ENCODE measurements at places on chromosomes 13 and 19.

DNA sequence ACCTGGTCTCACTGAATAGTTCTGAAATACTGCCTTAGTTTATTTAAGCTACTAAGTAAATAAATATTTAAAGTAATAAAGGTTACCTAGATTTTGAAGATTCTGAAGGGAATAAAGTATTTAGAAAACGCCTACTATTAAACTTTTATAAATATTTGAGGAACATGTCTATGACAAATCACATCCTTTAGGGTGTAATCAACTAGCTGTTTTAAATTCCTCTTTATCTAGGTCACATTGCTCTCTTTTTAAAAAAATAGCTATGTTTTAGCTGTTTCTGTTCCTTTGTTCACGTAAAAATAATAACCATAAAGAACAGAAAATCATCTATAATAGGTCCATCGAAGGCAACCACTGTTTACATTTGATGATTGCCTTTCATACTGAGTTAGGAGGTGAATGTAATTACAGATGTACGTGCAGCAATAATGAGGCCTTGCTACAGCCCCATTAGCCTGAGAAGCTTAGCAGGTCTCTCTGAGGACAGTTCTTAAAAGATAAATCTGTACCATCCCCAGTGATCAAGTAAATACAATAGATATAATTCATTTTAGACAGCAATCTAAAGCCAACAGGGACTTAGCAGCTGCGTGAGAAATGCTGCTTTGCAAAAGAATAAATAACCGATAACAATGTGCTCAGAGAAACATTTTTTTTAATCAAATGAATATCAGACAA lies 449.5 kb downstream of the LIG4 start:
- DNase-seq: no peak

DNA sequence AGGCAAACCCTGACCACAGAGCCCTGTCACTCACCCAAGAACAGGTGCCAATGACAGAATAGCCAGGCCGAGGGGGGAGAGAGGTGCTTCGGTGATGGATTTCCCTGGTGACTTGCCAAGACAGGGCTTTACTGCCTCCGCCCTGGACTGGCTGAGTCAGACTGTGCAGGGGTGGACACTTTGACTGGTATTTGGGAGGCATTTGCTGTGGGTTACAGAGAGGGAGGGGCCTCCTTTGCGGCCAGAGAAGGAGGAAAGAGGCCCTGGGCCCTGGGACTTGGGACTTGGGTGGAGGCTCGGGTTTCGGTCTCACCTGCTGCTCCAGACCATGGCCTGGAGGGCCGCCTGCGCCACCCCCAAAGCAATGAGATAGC lies 4.6 kb upstream of the EPS8L1 start:
- DNase-seq: no peak

DNA sequence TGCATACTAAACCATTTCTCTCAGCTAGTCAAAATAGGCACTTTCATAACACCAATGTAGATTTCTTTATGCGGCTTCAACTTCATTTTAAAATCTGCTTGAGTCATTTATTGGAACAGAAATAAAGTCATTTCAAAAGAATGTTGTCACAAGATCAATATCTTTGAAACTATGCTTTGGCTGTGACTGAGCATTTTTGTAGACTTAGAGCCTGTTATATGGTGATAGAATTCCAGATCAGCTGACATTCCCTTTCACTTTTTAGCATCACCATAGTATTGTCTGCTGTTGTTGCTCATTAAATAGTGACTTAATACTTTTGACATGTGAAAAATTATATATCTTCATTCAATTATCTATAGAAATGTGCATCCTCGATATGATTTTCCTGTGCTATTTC lies 279.2 kb upstream of the PRR20A start:
- DNase-seq: no peak

DNA sequence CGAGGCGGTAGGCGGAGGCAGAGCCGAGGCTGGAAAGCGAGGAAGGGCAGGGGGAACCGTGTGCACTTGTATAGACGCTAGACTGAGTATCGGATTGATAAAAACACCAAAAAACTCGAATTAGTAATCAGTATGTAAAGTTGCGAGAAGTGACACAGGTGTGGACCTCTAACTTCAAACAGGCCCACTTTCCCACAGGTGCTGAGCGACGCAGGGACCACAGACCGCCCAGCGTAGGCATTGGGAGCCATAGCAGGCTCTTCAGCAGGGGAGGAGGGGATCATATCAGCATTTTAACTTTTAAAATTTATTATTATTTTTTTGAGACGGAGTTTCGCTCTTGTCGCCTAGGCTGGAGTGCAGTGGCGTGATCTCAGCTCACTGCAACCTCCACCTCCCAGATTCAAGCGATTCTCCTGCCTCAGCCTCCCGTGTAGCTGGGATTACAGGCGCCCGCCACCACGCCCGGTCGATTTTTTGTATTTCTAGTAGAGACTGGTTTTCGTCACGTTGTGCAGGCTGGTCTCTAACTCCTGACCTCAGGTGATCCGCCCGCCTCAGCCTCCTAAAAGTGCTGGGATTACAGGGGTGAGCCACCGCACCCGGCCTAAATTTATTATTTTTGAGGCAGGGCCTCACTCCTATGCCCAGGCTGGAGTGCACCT lies 574 bp downstream of the VMAC start:
- no peak for DNase-seq

- DNase-seq: no peak
These were observed 2.3 kb downstream of the SOX1 start for GRCh38 chr13:112069061-112069844.

- no peak for DNase-seq
These were observed 300.1 kb downstream of the DIAPH3 start for GRCh38 chr13:59863621-59864020.

- DNase-seq: no peak
These were observed 81.6 kb downstream of the CHST8 start for GRCh38 chr19:33703438-33703750.

DNA sequence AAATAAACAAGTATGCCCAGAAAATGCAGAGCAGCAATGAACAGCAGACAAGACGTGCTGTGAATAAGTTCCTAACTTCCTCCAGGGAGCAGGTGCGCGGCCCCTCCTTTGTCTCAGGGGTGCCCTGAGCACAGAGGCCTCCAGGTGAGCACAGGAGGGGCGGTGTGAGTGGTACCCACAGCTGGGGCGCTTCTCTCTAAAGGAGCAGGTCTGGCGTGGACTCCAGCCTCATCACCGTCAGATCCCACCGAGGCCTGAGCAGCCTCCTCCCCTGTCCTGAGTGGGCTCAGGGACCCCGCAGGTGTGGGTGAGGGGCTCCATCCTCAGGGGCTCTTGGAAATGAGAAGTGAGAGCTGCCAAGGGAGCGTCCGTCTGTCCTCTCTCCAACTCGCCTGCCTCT lies 3.2 kb downstream of the LILRA5 start:
- no peak for DNase-seq

DNA sequence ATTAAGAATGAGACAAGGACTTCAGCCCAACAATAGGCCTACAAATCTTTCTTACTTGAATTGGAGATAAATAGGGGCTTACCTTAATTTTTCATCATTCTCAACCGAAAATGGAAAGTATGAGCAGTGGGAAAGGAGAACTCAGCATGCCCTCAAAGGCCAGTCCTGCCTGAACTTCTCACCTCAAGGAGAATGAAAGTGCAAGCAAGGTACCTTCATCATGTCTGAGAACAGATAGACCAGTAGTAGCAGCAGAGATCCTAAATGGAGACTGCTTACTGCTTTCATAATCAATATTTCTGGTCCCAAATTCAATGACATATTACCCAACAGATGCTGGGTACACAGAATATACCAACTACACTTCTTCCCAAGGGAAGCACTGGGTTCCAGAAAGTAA lies 194.0 kb upstream of the SLITRK1 start:
- no peak for DNase-seq

GRCh38 chr19:45693106-45693788 lies 781 bp downstream of the QPCTL start:
- DNase-seq: peak; percentile 50

- no peak for DNase-seq
These were observed 118.5 kb downstream of the SOX1 start for GRCh38 chr13:112185466-112185865.

- no peak for DNase-seq
These were observed 40.0 kb upstream of the GAS6 start for GRCh38 chr13:113903912-113904311.

DNA sequence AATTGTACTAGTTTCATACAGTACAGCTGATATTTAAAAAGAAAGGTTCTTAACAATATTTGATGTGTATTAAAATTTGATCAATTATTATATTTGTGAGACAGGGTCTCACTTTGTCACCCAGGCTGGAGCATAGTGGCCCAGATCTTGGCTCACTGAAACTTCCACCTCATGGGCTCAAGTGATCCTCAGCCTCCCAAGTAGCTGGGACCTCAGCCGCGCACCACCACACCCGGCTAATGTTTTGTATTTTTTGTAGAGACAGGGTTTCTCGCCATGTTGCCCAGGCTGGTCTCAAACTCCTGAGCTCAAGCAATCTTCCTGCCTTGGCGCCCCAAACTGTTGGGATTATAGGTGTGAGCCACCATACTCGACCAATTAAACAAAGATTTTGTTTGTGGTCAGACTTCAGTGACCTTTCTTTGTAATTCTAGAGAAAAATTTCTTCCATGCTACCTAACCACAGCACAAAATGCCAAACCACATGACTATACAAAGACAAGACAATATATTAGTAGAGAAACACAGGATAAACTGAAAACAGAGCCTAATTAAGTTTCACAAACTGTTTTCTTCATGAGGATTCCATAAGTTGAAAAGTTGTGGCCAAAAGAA lies 59.6 kb downstream of the RBM26 start:
- no peak for DNase-seq

DNA sequence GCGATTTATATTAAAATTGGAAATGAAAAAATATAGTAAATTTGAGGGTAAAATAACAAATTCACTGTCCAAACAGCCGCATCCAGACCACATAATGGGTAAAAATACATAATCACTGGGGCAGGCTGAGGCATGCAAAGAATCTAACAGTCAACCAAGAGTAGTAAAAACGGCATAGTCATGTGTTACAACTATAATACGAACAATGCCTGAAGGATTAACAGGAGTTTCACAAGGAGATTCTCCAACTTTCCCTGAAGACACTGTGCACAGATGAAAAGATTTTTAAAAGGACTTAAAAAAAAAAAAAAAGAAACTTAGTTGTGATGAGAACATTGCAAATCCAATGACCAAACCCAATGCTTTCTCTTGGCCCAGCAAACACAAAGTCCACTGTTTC lies 20.4 kb upstream of the ATXN8OS start:
- no peak for DNase-seq

DNA sequence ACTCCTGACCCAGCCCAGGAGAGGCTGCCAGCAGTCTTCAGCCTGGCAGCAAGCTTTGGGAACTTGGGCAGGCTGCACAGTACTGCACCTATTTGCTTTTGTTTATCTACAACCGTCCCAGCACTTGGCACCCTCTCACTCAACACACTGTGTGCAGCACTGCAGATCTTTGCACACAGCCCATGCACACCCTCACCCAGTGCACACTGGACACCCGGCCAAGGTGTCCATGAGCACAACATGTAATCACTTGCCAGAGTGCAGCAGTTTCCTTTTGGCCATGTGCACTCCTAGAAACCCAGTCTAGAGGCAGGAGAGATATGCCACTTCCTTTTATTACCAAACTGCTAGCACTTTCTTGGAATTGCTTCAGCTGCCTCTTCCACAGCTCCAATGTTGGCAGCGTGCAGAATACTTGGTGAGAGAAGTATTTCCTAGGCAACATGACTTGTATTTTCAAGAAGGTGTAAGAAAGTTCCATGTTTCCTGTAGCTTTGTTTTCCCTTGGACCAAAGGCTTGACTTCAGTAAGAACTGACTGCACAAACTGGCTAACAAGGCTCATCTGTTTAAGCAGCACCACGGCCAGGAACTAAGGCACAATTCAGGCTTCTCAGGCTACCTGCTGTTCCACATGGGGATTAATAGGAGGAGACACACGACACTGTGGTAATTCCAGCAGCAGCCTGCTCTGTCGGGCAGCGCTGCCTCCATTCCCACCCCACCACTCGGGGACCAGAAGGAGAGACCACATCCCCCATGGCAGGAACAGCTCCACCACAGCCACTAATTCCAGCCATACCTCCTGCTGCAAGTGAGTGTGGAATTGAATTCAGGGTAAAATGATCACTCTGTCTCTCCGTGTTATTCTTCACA lies 15.3 kb downstream of the ATP7B start:
- DNase-seq: no peak

- DNase-seq: no peak
These were observed 56.1 kb downstream of the PSPC1 start for GRCh38 chr13:19726611-19727010.

- no peak for DNase-seq
These were observed 22.3 kb downstream of the SHC2 start for GRCh38 chr19:438416-438958.

GRCh38 chr13:26759907-26760831 lies at the start of gene GPR12:
Gene GPR12 (minus strand): TSS chr13:26760786. CDS start chr13:26759827, 959 bp downstream.
- DNase-seq: no peak

DNA sequence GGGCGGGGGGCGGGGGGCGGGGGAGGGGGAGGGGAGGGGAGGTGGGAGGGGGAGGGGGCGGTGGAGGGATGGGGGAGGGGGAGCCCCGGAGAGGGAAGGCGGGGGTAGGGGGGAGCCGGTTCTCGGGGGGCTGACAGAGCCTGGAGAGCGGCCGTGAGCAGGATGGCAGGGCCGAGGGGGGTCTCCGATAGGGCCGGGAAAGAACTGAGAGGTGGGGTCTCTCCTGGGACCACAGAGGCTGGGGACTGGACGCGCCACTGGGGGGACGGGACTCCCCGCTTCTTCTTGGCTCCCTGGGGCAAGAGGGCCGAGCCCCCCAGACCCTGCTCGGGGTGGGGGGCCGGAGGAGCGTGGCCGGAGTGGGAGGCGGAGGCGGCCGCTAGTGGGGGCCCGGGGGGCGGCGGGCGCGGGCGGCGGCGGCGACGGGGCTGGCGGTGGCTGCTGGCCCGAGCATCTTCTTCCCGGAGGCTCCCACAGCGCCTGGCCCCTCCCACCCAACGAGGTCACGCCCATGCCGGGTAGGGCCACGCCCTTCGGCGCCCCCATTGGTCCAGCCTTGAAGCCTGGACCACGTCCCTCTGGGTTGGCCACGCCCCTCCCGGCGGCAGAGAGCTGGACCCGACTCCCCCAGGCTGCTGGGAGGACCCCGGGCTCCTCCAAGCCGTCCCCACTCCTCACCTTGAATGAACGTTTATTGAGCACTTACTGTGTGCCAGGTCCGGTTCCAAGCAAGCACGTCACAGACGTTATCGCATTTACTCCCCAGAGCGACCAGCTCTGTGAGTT lies at the start of gene NOVA2:
NOVA2 (minus strand) TSS at position 313 of the 786 bp plus-strand sequence. CDS start 514 bp downstream, outside the sequence.
- no peak for DNase-seq

DNA sequence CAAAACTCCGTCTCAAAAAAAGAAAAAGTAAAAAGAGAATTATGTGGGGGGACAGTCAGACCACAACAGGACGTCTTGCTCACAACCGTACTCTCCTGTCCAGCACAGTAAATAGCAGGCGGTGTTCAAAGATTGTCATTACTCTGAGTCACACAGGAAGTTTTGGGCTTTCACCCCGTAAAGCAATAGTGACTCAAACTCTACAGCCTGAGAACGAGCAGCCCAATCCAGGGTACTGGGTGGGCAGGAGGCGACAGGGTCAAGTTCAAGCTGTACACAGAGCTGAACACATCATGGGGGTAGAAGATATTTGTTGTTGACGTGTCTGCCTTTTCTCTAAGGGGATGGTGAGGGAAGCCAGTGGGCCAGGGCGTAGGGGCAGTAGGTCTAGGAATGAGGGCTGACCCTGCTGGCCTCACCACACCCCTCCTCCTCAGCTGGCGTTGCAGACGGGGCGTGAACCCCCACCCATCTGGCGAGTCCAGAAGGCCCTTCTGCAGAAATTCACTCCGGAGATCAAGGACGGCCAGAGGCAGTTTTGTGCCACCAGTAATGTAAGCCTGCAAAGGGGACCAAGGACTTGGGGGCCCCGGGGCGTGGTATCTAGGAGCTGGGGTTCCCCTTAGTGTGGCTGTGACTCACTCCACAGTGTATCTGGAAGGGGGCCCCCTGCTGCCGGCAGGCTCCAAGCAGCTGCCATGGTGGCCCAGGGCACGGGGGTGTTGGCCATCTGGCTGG lies 23.3 kb downstream of the PRR12 start:
- DNase-seq: no peak
